ENCODE measurements at places on chromosomes 2 and 18.

- DNase-seq = no peak
Measured at GRCh38 chr2:200741468-200742202, 70.1 kb upstream of the BZW1 start.

DNA sequence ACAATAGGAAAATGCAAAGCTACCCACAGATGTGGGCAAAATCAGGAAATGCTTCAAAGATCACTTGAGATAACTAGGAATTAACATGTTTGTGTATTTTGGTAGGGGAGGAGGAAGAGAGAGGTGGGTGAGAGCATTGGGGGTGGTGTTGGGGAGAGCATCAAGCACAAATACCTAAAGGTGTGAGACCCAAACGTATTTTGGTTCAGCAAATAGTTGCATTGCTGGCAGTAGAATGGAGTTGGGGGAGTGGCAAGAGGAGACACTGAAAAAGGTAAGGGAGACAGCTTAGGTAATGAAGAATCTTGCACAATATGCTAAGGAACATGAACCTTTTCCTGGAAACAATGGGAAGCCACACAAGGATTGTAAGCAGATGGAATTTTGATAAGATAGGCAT, 1.5 kb upstream of the PELI1 start:
- no peak for DNase-seq

DNA sequence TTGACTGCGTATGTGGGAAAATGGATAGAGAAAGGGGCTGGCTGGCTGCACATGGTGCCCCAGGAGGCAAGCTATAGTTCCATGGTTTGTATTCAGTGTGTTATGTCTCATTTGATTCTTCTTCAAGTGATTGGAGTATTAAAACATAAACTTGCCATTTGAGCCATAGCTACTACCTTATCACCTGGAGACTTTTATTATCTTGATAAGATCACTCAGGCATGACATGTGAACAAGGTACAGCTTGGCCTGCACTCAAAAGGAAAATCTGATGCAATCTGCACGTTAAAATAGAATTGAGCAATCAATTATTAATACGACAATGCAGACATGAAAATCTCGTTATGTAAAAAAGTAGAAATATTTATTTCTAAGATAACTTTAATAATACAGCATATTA, 116.9 kb downstream of the RND3 start:
- no peak for DNase-seq

DNA sequence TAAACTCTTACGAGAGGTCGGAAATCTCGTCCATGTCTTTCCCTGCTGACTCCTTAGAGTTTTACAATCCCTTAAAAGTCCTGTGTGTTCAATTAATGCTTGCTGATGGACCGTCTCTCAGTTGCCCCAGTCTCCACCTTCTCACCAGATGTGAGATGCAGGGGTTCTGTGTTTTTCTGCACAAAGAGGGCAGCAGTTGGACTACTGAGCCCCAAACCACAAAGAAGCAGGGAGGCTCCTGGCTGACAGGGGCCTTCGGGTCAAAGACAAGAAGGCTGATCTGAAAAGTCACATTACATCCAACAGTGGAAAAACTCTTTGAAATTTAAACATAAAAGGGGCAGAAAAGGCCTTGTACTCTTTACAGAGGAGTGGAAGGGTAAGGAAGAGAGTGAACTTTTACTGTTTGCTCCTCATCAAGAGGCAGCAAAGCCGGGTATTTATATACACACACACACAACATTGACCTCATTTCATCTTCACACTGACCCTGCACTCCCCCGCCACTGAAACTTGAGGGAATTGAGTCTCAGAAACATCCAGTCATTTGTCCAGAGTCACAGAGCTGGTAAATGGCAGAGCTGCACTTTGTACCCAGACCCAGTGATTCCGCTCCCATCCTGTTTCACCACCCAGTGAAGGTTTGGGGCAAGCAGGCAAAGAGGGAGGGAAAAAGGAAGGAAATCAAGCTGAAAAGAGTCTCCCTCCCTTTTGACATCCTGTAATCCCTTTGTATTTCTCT, 23.7 kb downstream of the MRPL33 start:
- DNase-seq = no peak

DNA sequence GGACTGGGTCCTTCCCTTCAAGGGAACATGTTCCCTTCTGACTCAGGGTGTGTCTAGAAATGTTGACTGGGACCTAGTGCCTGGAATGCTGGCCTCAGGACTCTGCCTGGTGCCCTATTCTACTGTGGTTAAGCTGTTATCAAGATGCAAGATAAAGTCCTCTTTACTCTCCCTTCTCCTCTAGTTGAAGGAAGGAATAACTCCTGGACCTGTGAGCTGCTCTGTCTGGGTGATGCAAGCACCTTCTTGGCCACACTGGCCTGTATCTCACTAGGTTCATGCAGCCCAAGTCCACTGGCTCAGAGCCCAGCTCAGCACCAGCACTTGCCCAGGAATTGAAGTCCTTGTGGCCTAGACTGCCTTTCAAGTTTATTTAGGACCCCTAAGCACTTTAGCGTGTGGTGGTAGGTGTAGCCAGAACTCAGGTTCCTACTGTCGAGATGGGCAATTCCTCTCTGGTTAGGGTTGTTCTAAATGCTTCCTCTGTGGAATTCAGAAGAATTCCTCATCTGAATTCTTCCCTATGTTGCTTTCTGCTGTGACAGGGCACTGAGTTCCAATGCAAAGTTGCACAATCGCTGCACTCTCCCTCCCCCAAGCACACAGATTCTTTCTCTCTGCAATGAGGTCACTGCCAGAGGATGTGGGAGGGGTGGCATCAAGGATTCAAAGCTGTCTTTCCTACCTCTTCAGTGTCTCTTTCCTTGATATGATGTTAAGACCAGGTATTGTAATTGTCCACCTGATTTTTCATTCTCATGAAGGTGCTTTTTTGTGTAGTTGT, 54.7 kb downstream of the VWC2L start:
- DNase-seq = no peak

DNA sequence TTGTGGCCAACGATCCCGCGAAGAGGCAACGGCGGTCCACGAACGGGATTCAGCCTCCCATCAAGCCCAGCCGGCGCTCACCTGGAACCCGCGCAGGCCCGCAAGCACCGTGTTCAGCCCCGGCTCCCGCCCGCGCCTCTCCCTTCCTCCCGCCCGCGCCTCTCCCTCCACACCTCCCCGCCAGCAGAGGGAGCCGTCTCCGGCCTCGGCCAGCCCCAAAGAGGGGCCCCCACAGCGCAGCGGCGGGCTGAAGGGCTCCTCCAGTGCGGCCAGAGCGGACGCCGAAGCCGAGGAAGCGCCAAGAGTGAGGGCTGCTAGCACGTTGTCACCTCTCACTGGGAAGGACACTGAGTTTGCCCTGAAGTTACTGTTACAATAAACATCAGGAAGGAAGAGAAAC, 55.3 kb upstream of the LAPTM4A start:
- no peak for DNase-seq

DNA sequence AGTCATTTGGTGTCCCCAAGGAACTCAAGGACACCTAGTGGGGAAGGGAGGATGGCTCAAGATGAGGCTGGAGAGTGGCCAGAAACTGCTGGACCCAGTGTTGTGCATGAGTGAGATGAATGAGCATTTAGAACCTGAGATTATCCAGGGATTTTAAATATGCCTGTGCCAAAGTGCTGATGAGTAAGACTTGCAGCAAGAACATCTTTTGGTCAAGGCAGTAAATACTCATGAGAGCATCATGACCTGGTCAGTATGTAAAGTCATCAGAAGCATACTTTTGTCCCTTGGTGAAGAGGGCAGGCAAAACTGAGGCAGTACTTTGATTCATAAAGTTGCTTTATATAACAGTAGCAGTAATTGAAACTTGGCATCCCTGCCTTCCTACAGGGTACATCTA, 3.1 kb upstream of the SPP2 start:
- DNase-seq = no peak

DNA sequence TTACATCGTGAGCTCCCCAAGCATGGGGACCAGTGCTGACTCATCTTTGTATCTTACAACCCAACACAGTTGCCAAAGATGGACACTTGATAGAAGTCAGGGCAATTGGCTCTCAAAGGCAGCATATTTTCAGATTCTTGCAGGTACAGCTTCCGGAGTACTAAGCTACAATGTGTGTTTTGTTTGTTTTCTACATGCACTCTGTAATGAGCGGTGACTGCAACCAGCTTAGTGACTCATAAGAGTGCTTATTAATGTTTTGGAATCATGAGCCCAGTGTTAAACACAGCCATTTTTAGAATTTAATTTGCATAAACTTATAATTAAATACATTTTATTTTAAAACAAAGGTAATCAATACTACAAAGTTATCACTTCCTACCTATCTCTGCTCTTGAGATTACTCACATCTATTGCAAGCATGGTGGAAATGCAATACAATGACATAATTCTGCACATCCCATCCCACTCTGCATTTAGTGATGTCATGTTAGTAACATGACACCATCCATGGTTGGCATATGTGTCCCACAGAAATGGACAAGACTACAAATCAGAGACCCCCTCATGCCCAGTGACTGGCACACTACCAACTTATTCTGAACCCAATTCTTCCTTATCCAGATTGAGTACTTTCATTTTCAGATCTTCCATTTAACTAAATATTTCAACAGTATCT, 399.8 kb upstream of the ST6GAL2 start:
- no peak for DNase-seq

Measured in inflammatory macrophage treated with lipopolysaccharide for 1 hour (primary cell).